AG04450 (cell line): ENCODE measurements at places on chromosomes 12 and 14.

GRCh38 chr14:60998617-60999016 lies 17.6 kb downstream of the SLC38A6 start:
- no peak for DNase-seq

DNA sequence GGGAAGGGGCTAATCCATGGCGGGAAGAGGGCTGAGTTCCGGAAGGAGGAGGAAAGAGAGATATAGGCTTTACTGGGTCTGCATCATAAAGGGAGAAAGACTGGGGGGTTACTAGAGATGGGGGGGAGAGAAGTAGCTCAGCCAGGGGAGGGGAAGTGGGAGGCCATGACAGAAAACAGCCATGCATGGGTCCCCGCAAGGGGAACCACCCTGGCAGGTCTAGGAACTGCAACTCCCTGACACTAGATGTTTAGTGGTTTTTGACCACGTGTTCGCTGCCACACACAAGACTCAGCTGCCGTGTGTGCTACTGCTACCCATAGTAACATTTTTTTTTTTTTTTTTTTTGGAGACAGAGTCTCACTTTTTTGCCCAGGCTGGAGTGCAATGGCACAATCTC lies 145.0 kb downstream of the RIMBP2 start:
- DNase-seq = no peak

- no peak for DNase-seq
Observed at GRCh38 chr12:20282401-20282800, 85.9 kb upstream of the PDE3A start.

- no peak for DNase-seq
Observed at GRCh38 chr12:79891506-79892162, 43.3 kb downstream of the PPP1R12A start.

GRCh38 chr14:77659831-77660230 lies 43.4 kb upstream of the SPTLC2 start:
- no peak for DNase-seq

- DNase-seq = no peak
Observed at GRCh38 chr12:122491991-122492390, 8.7 kb downstream of the ZCCHC8 start.

DNA sequence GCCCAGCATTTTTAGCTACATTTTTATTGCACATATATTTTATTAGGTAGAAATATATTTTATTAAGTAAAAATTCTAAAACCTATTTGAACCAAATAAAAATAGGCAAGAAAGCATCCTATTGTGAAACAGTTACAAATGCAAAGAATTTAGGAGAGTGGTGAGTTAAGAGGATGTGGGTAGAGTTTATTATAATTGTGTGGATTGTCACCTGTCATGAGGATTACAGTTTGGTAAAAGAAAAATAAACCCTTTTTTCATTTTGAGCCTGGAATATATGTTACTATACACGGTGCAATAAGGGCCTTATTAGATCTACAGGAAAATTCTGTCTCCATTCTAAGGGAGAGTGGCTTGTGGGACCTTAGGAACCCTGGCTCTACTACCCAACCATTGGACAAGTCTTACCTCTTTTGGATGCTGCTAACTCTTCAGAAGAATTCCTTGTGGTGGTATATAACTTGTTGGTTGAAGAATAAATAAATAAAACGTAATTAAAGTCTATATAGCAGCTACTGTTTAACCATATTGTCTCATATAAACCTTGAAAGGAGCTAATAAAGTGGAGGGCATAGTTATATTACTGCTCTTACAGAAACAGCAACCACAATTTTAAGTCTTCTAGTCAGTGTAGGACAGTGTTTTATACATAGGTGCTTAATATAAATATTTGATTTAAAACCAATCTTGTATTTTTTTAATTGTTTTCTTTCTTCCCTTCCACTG lies 67.8 kb downstream of the FGD4 start:
- no peak for DNase-seq

DNA sequence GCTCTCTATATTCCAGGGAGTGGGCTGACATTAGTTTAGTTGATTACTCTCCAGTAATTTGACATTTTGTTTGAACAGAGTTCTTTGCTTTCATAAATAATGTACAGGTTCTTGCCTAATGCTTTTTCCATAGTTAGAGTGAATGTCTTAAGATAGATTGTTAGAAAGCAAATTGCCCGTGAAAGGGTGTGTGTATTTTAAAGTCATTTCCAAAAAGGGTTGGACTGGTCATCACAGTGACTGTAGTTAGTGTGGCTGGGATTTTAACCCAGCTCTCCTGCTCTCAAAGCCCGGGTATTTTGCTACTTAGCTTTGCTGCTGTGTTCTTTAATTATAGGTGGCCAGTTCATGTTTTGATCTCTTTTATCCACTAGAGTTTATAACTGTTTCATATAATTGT lies 74.2 kb downstream of the DNAH10 start:
- no peak for DNase-seq

GRCh38 chr14:31619440-31619839 lies 58.2 kb downstream of the NUBPL start:
- no peak for DNase-seq

GRCh38 chr12:70332236-70332635 lies 33.9 kb upstream of the KCNMB4 start:
- DNase-seq = no peak

GRCh38 chr14:103070971-103071542 lies 13.0 kb upstream of the LBHD2 start:
- no peak for DNase-seq
